ENCODE measurements at places on chromosomes 2 and 18.

GRCh38 chr18:54958704-54959625 is at the start of gene CCDC68:
CCDC68 (minus strand) TSS chr18:54959461; CDS start chr18:54942791, 16,670 bp downstream.
- DNase-seq, result peak; percentile 59

- no peak for DNase-seq
Observed at GRCh38 chr2:239647052-239647819, 246.4 kb upstream of the HDAC4 start.

- DNase-seq, result no peak
Observed at GRCh38 chr2:101116841-101117552, 34.2 kb downstream of the TBC1D8 start.

DNA sequence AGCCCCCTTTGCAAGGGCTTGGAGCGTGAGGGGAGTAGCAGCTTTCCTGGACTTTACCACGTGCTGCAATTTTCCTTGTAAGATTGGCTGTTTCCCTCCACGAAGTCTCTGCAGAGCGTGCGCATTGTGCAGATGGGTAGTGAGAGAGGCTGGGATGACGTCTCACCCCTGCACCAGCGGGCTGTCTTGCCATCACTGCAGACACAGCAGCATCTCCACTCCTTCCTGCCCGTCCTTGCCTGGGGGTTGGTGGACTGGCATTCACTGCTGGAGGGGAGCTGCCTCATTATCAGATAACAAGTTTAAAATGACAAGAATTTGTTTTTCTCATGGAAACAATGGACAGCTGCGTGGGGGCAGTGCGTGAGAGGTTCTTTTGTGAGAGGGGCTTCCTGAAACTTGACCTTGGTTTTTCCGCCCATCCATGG is 45.3 kb upstream of the HS6ST1 start:
- no peak for DNase-seq

DNA sequence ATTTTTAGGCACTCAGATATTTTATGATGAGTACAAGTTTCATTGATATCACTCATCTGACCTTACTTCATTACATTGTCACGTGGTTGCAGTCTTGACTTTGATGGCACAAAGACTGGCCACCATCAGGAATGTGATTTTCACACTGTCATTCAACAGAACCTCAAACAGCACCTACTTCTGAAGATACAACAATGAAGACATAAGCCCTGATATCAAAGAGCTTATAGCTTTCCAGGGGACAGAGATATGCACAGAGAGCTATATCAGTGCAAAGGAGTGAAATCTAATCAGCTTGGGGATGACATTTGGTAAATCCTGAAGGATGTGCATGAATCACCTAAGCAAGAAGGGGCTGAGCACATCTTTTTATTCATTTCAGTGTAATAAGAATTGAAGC is 72.3 kb downstream of the MEP1B start:
- DNase-seq, result no peak

DNA sequence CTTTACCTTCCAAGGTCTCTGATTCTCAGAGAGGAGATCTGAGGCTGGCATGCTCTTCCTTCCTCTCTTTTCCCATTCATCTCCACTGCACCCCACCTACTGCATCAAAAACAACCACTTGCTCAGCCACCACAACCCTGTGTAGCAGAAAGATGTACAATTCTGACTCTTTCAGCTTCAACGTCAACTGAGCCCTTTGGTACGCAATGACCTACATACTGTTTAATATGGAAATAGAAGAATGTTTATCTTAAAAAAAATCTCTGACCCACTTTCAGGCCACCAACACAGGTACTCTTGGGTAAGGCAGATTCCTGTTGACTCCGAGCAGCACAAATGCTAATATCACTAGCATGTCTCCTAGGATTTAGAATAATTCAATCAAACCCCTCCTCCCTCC is 76.2 kb upstream of the AFF3 start:
- DNase-seq, result no peak

DNA sequence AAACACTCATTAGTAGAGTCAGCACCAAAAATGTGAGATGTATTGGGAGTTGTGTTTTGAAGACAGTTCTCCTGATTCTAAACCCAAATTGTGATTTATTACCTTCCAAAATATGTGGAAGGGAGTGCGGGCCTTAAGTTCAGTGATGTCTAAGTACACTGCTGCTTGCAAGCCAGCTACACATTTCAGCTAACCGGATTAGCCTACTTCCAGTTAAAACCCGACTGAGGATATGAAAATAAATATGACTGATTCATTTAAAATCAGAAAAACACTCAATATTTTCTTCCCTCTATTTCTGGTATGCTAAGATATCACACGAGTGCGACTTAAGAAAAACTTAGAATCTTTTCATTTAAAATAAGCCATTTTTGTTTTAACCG is 907 bp downstream of the FHL2 start:
- DNase-seq, result no peak

DNA sequence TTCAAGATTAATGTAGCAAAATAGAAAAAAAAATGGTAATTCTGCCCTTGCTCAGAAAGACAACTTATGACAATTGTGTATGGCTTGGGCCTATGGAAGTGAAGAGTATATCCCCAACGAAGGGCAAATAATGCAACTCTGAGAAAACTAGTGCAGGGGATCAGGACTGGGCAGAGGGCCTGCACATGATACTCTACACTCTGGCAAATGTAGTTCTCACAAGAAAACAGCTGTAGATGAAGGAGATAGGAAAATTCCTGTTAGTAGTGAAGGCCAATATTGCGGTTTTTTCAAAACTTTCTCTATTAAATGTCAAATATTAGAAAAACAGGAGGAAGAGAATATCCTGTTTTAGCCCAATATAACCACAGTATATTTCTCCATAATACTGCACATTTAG is 77.8 kb downstream of the SCN9A start:
- no peak for DNase-seq

Measured in H9 (cell line).